ENCODE measurements at places on chromosomes 1 and 21.

- no peak for DNase-seq
Observed at GRCh38 chr1:174963529-174964125, 36.1 kb upstream of the CACYBP start.

GRCh38 chr1:88946861-88947260 is 45.6 kb downstream of the KYAT3 start:
- no peak for DNase-seq

GRCh38 chr1:110190282-110190929 is 19.7 kb upstream of the KCNC4 start:
- DNase-seq, result no peak

- DNase-seq, result no peak
Observed at GRCh38 chr1:30526652-30527345, 196.6 kb downstream of the MATN1 start.

DNA sequence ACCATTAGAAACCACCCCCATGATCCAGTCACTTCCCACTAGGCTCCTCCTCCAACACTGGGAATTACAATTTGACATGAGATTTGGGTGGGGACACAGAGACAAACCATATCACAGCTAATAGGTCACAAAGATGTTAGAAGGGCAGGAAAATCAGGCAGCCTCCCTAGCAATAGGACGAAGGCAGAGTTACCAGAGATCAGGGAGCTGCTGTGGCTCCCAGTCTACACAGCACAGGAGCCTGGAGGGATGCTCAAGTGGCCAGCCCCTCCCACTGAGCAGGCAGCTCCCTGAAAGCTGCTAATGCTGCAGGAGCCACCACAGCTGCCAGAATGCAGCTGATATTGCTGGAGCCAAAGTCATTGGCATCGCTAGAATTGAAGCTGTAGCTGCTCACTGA is 51.0 kb downstream of the CR1L start:
- no peak for DNase-seq

DNA sequence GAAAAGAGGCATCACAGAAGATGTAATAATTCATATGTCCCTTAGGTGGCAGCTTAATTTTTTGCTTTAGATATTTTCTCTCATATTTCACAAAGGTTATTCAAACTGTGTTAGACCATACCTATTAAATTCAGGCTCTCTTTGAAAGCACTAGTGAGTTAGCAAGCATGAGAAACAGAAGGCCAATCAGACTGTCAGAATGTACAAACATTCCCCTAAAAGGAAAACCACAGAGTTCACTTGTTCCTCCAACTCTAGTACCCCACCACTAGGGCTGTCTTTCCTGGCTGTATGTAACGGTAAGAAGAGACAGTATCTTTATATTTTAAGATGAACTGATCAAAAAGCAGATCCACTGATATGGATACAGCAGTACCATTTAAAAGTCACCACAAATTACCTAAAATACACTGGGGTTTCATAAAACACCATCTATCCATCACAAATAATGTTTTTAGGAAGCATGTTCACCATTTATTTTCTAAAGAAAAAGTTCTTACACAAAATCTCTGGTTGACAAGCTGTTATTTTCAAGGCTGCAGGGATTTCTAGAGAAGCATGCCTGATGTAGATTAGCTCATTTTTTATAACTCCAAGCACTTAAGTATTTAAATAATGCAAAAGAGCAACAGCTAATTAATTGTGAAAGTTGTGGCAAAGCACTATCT is 1.8 kb downstream of the ARPC5 start:
- DNase-seq, result peak; percentile 86

- no peak for DNase-seq
Observed at GRCh38 chr21:38753557-38753971, 52.2 kb upstream of the ETS2 start.

DNA sequence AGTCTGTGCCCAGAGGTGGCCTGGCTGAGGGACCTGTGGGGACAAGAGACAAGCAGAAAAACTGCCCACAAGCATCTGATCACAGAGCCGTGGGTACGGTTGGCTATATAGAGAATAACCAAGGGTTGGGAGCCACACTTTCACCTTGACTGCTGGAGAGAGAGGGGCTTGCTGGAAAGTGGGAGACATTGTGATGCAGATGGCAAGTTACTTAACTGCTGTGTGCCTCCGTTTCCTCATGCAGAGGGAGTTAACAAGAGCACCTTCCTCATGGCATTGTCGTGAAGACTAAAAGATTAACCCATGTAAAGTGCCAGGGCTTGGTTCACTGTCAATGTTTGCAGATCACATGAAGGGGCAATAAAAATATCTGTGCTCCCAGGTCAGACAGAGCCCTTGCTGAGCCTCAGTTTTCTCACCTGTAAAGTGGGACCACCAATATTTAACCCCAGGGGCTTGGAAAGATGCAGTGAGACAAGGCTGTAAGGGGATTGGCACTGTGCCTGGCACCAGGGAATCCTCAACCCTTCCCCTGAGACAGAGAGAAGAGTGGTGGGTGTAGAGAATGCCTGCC is 52.8 kb downstream of the SDC3 start:
- DNase-seq, result no peak

GRCh38 chr1:39333296-39333695 is 128.8 kb downstream of the MACF1 start:
- DNase-seq, result no peak

GRCh38 chr1:228276901-228277490 is 69.2 kb downstream of the OBSCN start:
- no peak for DNase-seq

- peak; percentile 34 for DNase-seq
Observed at GRCh38 chr1:198435056-198435455, 105.4 kb downstream of the ATP6V1G3 start.

GRCh38 chr1:107048241-107048640 is 8.2 kb upstream of the PRMT6 start:
- no peak for DNase-seq

DNA sequence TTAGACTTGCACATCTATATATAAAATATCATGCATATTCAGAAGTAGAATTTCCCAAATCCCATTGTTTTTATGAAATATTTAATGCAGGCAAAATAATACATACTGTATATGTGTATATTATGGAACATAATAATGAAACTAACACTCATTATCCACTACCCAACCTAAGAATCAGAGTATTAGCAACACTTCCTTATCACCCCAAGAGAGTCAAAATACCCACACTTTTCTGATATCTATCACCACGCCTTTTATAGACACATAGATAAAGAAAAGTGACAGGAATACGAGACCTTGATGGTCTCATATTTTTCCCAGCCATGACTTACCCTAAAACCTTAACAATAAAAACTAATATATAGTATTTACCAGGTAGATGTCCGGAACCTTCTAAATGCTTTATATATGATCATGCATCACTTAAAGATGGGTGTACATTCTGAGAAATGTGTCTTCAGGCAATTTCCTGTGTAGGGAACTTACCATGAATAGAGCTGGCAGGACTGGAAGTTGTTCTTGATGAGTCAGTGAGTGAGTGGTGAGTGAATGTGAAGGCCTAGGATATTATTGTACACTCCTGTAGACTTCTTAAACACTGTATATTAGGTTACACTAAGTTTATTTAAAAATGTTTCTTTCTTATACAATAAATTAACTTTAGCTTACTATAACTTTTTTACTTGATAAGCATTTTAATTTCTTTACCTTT is 45.5 kb downstream of the TNFSF4 start:
- DNase-seq, result peak; percentile 86
